ENCODE measurements at places on chromosomes 4 and X.

GRCh38 chr4:21415728-21416127 is 532.8 kb downstream of the KCNIP4 start:
- DNase-seq: no peak

GRCh38 chr4:74374561-74375327 is 9.8 kb downstream of the EREG start:
- DNase-seq: no peak

DNA sequence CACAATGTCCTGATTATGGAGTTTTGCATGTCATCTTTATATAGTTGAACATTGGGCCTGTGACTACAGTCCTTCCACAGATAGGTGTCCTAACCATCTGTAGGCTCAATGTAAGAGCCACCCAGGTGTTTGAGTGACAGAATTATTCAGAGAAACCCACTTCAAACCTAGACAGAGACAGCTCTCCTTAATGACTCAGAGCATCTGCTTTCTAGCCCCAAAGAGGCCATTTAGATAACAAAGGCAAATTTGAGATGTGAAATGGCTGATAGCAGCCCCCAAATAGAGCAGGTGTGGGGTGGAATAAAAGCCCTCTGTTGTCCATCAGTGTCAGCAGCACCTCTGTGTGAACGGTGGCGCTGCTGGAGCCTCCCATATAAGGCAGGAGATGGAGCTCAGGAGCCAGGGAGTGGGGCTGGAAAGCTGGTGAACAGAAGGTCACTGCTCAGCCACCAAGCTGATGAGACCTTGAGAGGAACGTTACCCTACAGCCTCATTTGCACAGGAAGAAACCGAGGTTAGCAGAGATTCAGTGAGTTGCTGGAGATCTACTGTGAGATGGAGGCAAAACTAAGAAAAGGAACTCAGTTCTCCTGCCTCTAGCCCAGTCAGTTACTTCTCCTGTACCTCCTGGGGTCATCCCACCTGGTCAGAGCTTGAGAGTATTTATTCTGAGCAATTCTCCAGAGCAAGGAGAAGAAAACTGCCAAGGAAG is 153.3 kb upstream of the LNX1 start:
- no peak for DNase-seq

DNA sequence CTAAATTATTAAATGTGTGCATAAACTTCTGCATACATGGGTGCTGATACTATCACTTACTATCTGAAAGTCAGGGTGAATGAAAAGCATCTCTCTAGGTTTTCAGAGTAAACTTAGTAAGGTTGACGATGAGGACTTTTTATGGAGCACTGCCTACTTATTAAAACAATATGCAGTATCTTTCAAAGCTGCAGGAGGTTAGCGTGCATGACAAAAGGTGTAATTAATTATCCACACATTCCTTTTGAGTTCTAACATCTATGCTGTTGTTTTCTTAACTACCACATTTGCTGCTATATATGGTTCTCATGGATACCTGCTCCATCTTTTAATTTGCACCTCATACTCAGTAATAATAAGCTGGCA is 256.2 kb downstream of the FSTL5 start:
- DNase-seq: no peak

- no peak for DNase-seq
These were observed 39.7 kb downstream of the PTPN13 start for GRCh38 chr4:86633854-86634253.

DNA sequence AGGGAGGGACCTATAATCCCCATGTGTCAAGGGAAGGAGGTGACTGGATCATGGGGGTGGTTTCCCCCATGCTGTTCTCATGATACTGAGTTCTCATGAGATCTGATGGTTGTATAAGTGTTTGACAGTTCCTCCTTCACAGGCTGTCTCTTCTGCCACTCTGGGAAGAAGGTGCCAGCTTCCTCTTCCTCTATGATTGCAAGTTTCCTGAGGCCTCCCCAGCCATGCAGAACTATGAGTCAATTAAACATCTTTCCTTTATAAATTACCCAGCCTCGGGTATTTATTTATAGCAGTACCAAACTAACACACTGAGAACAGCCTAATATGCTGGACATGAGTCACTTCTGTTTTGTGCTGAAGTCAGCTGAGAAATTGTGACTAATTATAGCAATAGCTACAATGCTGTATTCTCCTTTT is 656.9 kb upstream of the CPEB2 start:
- no peak for DNase-seq

- no peak for DNase-seq
These were observed 13.6 kb downstream of the FTHL17 start for GRCh38 chrX:31058284-31058683.

GRCh38 chr4:182105416-182105815 is 137.8 kb upstream of the TENM3 start:
- DNase-seq: no peak

GRCh38 chr4:99852199-99852749 is 35.6 kb downstream of the DAPP1 start:
- DNase-seq: no peak

GRCh38 chrX:14948691-14949090 is 75.5 kb downstream of the MOSPD2 start:
- DNase-seq: no peak

- no peak for DNase-seq
These were observed 29.0 kb downstream of the CD99L2 start for GRCh38 chrX:150869450-150869849.

DNA sequence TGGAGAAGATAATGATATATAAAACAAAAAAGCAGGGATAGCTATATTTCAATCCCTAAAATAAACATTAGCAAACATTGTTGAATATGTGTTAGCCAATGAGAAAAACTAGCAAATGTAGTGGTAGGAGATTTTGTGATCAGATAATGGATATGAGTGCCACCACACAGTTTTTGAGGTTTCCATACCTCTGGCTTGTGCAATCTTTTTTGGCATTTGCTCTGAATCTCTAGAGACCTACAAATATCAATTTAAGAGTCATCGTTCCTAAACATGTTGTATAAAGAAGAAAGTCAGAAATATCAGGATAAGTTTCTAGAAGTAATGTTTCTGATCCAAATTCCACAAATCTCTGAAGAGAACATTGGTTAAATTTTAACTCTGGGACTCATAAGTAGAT is 308.7 kb downstream of the PDGFC start:
- DNase-seq: no peak

DNA sequence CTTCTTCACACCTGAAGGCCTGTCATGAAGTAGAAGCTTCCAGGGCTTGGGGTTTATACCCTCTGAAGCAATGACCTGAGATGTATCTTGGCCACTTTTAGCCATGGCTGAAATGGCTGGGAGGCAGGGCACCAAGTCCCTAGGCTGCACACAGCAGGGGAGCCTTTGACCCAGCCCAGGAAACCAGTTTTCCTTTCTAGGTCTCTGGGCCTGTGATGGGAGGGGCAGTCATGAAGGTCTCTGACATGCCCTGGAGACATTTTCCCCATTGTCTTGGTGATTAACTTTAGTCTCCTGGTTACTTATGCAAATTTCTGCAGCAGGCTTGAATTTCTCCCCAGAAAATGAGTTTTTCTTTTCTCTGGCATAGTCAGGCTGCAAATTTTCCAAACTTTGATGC is 511.0 kb upstream of the KLHL4 start:
- DNase-seq: no peak

GRCh38 chr4:126230269-126230668 is 915.5 kb downstream of the FAT4 start:
- no peak for DNase-seq

Measured in T-helper 22 cell (primary cell).